ENCODE measurements at places on chromosomes 6 and 20.

DNA sequence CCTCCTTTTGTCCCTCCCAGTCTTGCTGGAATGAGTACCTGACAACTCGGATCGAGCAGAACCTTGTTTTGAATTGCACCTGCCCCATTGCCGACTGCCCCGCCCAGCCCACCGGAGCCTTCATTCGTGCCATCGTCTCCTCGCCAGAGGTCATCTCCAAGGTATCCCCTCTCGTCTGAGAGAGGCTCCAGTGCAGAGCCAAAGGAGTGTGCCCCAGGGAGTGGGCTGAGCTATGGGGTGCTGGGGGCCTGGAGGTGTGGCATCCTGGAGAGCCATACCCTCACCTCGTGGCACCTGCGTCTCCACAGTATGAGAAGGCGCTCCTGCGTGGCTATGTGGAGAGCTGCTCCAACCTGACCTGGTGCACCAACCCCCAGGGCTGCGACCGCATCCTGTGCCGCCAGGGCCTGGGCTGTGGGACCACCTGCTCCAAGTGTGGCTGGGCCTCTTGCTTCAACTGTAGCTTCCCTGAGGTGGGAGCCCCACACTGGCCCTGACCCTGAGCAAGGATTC is 8.8 kb downstream of the DNPH1 start:
- DNase-seq, result no peak

- DNase-seq, result no peak
These were observed 35.1 kb upstream of the SMIM8 start for GRCh38 chr6:87287251-87287650.

GRCh38 chr20:17633850-17634500 is 48.1 kb downstream of the RRBP1 start:
- DNase-seq, result no peak

GRCh38 chr6:167558246-167559177 is 233.6 kb downstream of the TTLL2 start:
- DNase-seq, result no peak

Data from GM19239 (cell line).